ENCODE measurements at places on chromosomes 16 and 17. TPM values are rescaled to one million over a fixed set of nuclear protein-coding genes. Genes with fewer than 3 reads are reported as not detected.

The OSBPL7 gene
- 13.5 TPM for total RNA-seq

The PRPF8 gene
- 285 TPM for total RNA-seq

The DOC2B gene
- total RNA-seq, result 27.2 TPM

The SLC26A11 gene
- total RNA-seq, result 35.9 TPM

The MT4 gene
- not detected for total RNA-seq

The CCDC144A gene
- total RNA-seq, result 4.5 TPM

The ZNF597 gene
- total RNA-seq, result 3.2 TPM

The CLDN7 gene
- total RNA-seq, result 4.1 TPM

The BRD7 gene
- 73.5 TPM for total RNA-seq

DNA sequence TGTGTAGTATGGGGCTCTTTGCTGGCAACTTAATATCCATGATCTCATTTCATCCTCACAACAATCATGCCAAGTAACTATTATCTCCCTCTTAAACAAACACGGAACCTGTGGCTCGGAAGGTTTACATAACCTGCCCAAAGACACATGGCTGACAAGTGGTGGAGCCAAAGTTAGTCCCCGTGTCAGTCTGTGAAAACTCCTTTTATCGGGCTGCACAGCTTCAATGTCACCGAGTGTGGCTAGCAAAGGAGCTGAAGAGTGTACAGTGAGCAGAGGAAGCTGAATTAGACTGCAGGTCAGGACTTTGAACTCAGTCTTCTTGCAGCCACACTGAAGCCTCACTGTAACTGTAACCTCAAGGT lies 80.3 kb downstream of the PARN start:
- no peak for DNase-seq

DNA sequence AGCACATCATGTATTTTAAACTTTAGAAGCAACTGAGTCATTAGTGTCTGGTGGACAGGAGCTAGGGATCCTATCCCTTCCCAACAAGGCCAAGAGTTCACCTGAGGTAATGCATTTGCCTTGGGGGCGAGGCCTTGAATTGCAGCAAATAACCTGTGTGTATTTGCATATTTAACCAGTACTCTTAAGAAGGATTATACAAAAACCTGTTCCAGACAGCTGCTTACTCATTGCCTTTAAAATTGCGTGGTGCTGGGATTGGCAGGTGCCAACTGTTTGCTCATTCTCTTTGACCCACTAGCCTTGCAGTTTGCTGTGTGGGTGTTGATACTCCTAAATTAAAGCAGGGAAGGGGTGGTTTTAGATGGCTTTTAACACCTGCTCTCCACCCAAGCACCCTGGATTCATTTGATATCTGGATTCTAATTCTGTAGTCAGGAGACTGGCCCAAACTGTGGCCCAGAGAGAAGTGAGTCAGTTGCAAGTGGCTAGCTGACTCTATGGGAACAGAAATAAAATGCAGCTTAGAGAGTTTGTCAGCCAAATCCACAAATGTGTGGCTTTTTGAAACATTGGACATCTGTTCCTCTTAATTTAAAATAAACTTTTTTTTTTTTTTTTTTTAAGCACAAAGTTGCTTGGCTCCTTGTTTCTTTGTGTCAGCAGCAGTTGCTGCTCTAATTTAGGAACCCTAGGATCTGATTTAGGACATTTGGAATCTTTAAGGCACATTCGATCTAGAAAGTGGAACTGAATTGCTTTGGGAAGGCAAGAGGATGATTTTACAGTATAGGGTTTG lies 46.9 kb downstream of the TUBD1 start:
- DNase-seq, result no peak

DNA sequence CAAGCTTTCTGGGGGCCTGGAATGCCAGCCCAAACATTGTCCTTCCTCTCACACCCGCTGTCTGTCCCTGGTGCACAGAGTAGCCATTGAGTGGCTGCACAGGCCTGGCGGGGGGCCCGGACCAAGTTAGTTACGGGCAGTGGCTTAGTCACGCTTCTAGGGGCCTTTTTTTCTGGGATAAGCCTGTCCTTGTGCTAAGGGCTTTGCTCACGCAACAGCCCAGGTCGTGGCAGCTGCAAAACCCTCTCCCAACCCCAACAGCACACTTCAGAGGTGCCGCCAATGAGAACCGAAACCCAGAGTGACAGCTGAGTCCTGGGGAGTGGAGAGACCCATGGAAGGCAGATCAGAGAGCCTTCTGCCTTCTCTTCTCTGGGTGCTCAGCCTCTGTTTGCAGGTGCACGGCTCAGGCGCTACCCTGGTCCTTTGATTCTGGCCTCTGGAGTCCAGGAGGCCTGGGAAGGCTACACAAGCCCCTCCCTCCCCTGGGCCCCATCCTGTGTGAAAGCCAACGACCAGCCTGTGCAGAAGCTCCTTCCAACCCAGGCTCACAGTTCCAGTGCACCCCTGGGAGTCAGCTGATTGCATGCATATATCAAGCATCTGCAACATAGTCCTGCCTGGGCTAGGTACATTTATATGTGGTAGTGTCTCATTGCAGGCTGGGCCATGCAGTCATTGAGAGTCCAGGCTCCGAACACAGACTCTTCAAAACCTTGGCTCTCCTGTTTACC lies 9.1 kb downstream of the WSCD1 start:
- no peak for DNase-seq

DNA sequence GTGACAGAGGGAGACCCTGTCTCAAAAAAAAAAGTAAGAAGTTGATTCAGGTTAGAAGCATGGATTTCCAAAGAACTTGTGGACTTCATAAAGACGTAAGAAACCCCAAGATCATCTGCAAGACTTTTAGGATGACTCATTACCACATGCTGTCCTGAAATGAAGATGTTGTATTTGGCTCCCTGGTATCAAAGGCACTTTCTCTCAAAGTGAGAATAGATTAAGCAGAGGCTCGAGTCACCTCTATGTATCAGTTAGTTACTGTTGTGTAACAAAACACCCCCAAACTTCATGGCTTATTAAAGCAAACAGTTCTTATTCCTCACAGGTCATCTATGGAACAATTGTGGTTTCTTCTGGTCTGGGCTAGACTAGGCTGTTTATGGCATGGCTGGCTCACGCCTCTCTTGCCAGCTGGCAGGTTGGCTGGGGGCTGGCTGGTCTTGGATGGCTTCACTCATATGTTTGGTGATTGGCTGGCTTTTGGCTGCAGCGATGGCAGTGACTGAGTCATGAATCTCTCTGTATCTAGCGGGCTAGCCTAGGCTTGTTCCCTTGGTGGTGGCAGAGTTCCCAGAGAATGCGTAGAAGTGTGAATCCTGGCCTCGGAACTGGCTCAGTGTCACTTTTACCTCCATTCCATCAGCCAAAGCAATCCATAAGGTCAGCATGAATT lies 60.4 kb upstream of the MSI2 start:
- DNase-seq, result no peak

DNA sequence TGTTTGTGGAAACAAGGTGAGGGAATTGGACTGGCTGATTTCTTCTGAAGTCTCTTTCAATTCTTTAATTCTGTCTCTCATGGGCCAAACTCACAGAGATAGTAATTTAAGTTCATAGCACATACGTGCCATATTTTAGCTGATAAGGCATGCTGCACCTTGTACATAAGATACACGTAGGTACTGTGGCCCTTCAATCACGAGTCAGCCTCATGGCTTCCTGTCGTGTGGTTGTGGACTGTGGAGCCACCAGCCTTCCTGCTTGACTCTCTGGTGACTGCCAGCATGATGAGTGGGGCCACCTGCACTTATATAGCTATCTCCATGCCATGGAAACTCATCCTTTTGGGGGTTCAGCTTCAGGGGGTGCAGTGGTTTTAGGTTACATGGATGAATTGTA lies 25.1 kb downstream of the KSR1 start:
- DNase-seq, result no peak

DNA sequence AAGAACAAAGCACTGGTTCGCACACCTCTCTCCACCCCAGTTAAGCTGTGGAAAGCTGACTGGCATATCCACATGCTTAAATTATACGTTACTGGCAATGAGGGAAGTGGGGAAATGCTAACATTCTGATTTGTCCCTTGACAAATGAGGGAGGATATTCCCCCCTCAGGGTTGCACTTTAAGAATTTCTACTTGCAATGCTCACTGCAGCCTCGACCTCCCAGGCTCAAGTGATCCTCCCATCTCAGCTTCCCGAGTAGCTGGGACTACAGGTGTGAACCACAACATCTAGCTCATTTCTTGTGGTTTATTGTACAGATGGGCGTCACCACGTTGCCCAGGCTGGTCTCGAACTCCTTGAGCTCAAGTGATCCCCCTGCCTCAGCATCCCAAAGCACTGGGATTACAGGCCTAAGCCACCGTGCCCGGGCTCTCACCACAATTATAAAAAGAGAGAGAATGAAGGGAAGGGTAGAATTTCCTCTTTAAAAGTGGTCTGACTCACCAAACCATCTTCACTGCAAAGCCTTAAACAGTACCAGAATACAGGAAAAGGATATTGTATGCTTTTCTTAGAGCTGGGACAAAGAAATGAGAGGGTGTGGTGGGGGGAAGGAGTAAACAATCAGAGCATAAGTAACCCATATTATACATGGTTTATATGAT lies 38.9 kb downstream of the KANSL1 start:
- no peak for DNase-seq

DNA sequence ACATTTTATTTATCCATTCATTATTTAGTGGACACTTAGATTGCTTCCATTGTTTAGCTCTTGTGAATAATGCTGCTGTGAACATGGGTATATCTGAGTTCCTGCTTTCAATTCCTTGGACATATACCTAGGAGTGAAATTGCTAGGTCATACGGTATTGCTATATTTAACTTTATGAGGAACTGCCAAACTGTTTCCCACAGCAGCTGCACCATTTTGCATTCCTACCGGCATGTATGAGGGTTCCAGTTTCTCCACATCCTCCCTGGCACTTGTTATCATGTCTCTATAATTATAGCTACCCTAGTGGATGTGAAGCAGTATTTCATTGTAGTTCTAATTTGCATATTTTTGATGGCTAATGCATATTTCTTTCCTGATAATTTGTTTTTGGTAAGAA lies 23.7 kb upstream of the DRG2 start:
- DNase-seq, result no peak

GRCh38 chr16:52573365-52574299 lies 26.7 kb upstream of the TOX3 start:
- DNase-seq, result no peak

DNA sequence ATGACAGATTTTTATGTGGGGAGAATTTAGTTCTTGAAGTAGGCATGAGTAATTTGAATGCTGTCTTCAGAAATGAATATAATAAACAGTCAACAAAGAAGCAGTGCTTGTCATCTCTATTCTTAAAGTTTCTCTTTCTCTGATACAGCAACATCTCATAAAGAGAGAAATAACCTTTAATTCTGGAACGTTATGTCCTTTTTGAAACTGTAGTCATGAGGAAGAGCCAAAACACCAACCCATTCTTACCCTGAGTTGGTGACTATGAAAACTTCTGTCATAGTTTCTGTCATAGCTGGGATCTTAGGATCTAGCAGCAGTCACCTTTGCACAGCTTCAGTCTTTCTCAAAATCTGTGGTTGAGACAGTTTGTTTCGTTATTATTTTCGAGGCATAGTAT lies 15.3 kb upstream of the RASL10B start:
- no peak for DNase-seq

DNA sequence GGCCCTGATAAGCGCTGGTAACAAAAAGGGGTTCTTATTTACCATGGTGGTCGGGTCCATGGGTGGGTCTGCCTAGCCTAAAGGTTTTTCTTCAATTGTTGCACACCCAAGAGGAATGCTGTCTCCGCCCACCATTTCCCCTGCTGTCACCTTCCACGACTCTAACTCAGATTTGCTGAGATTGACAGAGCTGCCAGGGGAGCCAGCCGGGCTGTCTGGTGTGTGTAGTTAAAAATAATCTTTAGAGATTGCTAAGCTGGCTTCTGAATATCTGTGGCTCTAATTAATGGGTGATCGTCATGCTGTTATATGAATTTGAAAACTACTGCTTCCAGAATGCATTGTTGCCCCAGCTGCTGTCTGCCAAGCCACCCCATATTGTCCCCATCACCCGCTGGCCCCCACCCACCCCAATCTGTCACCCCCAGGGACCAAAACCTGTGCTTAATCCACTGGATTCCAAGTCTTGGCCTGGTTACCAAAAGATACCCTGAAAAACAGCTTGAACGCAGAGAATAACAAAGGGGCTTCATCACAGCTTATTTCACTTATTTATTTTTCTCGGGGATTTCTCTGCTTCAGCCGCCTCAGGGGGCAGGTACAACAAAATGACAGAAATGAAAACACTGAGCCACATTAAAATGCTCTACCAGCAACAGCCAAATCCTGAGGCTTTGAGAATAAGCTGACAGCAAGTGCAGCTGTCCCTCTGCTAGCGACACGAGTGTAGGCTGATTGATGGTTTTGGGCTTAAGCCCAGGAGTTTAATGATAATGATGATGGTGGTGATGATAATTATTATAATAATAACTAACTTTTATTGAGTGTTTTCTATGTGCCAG lies 46.1 kb upstream of the NLK start:
- DNase-seq, result no peak

- no peak for DNase-seq
Observed at GRCh38 chr17:66893382-66893781, 58.5 kb downstream of the CACNG5 start.

- DNase-seq, result no peak
Observed at GRCh38 chr17:59328601-59329000, 2.9 kb upstream of the YPEL2 start.

DNA sequence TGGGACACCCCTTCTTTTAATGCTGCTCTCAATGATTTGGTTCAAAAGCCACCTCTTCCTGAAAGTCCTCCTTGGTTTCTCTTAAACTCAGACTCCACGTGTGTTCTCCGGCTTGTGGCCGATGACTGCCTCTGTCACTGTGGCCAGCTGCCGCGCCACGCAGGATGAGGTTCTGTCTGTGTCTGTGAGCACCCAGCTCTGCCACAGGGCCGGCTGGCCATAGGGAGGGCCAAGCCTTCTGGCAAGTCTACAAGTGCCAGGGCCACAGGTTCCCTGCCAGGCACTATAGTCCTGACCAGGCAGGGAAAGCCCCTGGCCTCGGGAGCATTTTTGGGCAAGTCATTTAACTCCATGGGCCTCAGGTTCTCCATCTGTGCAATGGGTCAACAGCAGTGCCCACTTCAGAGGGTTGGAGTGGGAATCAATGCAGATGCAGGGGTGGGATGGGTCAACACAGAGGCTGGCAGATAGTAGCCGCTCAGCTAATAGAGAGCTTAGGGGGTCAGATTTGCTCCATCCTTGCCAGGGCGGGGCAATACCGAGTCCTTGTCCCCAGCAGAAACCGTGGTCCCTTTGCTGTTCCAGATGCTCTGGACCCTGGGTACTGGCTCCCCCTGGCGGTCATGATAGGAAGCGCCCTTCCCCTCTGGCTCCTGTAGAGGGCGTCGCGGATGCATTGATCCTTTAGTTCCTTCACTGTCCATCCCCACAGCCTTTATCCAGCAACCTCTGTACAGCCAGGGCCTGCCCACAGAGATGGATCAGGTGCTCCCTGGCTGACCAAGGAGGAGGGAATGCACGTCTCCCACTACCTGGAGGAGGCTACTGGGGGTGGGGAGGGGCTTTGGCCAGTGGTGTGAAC lies 19.3 kb upstream of the ADGRG3 start:
- peak; percentile 81 for DNase-seq

- DNase-seq, result no peak
Observed at GRCh38 chr17:60106340-60107059, 27.8 kb upstream of the HEATR6 start.

DNA sequence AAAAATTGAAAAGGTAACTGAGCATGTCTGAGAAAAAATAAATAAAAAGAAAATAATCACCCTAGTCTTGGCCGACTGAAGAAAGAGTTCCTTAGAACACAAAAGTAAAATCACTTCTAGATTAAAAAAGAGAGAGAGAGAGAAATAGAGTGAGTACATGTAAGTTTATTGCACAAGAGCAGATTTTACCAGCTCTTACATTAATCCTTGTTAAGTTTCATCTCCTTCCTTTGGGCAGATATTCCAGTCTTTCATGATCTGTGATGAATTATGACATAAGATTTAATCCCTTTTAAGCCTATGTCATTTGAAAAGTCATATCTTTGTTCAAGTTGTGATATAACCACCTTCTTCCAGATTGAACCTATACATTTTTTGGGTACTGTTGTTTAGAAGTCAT lies 54.8 kb downstream of the NFAT5 start:
- no peak for DNase-seq

Data from sciatic nerve (tissue), 2 donors.